Activated T-cell treated with anti-CD3 and anti-CD28 coated beads, Interleukin-2, amount 50 U/mL, for 48 hours (primary cell): ENCODE measurements at places on chromosomes 12 and 14.
A peak's percentile ranks its signal among the peaks of the same experiment; 100 is the strongest.

DNA sequence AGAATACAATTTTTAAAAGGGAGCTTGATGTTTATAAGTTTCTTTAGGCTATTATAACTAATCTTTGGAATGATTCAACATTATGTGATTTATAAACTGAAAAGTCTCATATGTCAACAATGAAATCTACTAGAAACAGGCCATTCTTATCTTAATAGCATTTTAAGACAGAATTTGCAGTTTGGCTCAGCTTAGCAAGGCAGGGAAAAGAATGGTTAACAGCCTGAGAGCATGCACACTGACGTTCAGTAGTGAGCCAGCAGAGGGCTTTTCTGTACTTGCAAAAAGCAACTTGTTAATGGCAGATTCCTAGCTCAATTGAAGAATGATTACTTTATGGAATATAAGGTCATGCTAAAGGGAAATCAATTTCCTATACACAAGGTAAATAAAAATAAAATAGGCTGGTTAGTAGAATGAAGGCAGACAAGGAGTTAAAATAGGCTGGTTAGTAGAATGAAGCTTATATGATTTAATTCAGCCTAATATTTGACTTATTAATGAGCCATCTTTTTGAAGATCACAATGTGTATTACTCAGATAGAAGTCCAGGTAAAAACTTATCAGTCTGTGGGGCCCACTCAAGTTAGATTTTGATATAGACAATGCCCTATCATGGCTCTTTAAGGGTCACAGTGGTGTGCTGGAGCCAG lies 95.9 kb downstream of the OTOGL start:
- no peak for DNase-seq

DNA sequence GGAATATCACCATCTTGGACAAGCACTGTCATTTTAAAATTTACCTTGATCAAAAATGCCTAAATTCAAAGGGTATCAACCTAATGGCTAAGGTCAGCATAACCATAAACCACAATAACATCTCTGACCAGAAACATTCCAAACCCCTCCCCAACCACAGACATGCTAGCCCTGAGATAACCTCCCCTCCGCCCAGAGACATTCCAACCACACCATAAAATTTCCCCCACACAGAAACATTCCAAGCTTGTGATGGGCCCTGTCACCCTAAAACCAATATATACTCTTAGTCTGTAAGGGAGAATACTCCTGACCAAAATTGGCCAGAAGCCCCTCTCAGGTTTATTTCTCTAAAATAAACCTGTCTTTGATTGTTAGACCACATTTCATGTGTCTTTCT lies 17.7 kb downstream of the EPYC start:
- DNase-seq, result no peak

GRCh38 chr12:92506460-92506859 lies 196.3 kb upstream of the PLEKHG7 start:
- DNase-seq, result no peak

DNA sequence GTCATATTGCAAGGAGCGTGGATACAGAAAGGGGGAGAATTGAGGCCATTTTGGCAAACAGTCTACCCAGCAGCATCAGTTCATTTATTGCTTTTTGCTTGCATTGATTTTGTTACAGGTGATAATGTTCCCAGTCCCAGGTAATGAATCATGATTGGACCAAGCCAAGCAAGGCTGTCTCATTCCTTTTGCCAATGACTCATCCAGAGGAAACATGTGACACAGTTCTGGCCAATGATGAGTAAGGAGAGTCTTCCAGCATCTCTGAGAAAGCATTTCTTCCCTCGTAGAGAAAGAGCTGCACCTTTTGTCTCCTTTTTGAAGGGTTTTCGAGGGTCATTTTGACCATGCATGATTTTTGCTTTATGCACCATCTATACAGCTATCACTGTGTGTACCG lies 68.2 kb downstream of the SLC15A4 start:
- no peak for DNase-seq

DNA sequence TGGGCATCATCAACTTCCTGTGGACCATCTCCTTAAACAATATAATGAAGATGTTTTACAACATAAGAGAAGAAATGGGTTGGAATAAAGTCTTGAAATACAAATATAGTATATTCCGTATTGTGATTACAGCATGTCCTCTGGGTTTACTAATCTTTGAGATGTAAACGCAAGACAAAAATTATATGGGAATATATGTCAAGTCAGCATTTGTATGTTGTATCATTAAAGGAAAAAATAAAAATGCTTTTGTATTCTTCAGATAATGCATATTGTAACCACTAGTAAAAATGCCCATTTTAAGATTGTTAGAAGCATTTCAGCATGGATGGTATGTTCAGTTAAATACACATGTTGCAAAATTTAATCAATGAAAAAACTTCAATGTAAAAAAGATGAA lies 893.3 kb downstream of the FLRT2 start:
- DNase-seq, result no peak

DNA sequence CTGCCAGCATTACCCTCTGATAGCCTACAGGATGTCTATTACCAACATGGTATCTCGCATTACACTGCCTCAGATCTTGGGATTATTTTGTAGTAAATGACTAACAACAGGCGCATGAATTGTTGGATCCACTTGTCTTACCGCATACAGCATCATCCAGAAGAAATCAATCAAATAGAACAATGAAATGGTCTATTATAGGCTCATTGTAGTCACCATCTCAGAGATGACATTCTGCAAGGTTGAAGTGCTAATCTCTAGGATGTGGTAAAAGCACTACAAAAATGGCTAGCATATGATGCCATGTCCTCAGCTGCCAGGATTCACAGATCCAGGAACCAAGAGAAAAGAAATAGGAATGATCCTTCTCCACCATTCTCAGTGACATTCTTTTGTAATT lies 52.0 kb downstream of the WASHC3 start:
- DNase-seq, result no peak

DNA sequence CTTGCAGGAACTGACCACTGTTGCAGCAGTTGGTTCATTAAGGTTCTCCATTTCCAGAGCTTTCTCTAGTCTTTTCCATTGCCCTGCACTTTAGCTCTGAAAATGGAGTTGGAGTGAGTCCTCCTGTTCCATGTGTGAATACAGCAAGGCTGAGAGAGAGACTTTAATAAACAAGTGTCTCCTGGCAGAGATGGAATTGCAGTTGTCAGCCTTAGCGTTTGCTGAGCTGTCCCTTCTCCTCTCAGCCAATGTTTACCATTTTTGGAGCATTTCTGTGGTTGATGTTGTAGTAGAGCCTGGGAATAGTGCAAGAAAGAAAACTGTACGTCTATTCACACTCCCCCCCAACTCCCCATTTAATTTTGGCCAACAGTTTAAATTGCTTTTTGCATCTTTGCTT lies 7.5 kb upstream of the MANSC4 start:
- no peak for DNase-seq

DNA sequence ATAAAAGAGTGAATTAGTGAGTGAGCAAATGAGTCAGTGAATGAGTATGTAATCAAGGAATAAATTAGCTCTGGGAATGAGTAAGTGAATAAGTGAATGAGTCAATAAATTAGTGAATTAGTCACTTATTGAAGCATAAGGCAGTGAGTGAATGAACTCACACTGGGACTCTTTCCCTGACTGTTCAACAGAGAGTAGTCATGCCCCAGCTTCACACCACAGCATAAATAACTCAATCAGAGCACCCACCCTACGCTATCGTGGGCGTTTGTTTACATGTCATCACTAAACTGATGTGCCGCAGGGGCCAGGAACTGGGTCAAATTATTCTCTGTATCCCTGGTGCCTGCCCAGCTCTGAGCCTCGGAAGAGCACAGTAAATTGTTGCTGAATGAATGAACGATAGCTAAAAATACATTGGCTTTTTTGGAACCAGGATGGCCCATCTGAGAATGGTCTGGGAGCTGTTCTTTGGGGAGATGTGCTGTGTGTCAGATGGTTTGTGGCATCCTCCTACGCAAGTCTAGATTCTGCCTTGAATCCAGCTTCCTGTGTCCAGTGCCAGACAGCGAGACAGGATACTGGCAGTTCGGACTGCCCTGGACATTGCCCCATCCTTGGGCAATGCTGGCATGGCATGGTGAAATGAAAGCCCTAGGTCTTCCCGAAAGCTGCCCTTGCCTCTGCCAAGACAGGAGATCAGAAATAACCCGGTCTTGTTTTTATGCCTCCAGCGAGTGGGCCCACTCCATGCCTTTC lies 98.0 kb upstream of the RTL1 start:
- no peak for DNase-seq

DNA sequence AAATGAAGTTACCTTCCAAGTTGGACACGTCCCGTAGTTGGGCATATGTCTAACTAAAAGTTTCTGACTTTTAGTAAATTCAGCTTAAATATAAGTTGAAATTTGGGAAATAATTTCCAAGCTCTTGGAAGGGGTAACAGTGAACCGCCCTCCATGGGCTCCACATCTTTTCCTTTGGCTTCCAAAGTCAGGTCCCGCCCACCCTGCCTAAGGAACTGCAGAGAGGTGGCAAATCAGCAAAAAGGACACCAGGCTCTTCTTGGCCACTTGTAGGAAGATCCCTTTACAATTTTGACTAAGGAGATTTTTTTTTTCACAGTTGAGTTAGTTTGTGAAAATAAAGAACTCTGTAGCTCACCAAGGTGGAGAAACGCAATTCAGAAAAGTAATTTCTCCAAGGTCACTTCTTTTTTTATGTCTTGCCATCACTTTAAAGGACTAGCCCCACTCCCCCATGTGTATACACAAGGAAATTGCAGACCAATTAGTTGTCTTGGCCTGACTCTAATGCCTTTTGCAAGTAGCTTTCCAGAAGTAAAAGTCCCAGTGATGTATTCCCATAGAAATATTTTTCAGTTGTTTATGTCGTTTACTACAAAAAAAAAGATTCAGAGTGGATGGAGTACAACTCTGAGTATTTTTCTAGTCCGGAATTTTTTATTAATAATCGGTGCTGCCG lies 181.2 kb downstream of the PELI2 start:
- no peak for DNase-seq

DNA sequence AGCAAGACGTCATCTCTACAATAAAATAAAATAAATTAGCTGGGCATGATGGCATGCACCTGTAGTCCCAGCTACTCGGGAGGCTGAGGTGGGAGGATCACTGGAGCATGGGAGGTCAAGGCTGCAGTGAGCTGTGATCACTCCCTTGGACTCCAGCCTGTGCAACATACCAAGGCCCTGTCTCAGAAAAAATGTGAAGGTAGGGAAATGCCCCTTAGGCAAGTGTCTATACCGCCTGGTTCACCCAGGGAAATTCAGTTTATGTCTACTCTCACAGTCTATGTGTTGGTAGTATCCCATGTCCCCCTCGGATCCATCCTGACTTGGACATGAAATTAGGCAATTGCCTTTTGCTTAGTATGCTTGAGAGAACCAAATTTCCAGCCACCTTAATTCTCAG lies 88.4 kb upstream of the TMEM132C start:
- DNase-seq, result no peak

DNA sequence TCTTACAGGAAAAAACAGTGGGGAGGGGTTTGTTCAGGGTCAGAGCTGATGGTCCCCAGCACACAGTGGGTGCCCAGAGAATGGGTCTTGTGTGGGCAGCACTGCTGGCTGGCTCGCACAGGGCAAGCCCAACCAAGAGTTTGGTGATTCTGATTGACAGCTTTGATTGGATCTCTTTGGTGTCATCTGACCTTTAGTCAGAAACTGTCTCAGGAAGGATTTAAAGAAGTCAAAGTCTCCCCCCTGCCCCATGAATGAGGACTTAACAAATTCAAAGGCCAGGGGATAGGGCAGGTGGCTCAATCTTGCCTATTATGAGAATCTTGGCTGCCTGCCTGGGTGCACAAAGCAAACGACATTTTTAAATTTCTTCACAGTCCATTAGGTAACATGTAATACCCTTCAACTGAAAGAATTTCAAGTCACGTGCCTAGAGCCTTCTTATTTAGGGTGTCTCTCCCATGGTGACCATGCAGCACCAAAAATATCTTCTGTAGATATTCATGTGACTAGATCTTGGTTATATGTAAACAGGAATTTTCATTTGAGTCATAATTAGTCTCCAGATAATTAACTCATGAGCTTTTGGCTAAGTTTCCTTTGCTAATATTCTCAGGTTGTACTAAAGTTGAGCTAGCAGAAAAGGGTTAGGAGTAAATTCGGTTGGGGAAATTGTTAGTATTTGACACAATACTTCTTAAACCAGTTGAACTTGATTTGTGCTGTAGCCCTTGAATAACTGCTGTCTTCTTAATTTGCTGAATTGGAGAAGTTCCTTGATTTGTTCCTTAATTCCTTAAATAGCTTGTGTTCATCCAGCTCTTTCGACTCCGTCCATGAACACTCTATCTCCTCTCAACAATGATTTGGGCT lies 54.5 kb upstream of the HECTD1 start:
- no peak for DNase-seq

GRCh38 chr12:51850965-51851299 lies 2.4 kb upstream of the FIGNL2 start:
- DNase-seq, result no peak

GRCh38 chr12:81644503-81644902 lies 114.6 kb downstream of the PPFIA2 start:
- DNase-seq, result no peak

DNA sequence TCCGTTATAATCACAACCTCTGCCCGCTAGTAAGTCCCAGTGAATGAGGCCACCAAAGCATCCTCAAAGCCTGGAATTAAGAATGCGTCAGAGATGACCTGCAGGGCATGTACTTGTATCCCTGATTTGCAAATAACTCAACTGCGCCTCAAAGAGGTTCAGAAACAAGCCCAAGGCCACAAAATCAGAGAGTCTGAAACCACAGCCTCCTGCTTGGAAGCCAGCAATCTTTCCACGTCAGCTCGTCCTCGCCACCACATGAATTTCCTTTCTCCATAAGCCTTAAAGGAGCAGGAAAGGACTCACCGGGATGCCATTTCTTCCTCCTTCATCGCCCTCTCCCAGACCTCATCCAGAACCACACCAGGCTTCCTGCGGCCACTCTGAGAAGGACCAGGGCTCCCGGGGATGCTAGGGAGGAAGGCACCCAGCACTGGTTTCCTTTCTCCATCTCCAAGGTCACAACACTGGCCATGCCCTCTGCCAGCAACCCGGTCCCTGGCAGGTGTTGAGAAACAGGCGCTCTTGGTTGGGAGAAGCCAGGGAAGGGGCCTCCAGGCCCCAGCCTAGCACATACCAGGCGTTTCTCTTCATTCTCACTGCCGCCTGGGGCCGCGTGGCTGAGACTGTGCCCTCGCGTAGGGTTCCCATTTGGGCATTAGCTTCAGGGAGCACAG lies 191.2 kb upstream of the DIO3 start:
- DNase-seq, result no peak

DNA sequence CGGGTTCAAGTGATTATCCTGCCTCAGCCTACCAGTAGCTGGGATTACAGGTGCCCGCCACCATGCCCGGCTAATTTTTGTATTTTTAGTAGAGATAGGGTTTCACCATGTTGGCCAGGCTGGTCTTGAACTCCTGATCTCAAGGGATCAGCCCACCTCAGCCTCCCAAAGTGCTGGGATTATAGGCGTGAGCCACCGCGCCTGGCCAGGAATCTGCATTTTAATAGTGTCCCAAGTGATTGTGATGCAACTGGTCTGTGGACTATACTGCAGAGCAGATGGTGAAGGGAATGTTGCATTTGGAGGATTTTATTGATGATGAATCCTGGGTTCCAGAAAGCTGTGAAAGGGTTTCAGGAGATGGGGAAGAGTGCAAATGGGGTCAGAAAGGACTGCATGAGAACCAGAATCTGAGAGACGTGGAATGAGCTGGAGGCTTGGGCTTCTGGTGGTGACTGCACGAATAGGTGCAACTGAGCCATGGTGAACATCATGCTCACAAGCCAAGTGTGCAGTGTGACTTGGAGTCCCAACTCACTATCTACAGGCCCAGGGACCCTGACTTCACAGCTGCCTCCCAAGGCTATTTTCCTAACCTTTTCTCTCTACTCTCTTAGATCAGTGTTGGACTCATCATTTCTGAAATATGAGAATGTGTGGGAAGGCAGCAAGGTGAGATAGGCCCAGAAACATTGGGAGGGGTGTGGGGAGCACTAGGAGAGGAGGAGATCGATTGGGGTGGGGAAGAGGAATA lies 4.5 kb downstream of the RPS26 start:
- DNase-seq, result peak; percentile 44
